Hematopoietic multipotent progenitor cell treated with erythropoietin and hydrocortisone succinate and interleukin-3 and kit ligand, for 17 days (in vitro differentiated cells): ENCODE measurements at places on chromosomes 5 and 9.

GRCh38 chr5:144040615-144041305, 129.7 kb downstream of the YIPF5 start:
- no peak for DNase-seq

GRCh38 chr9:108889649-108890067, 27.6 kb downstream of the ACTL7A start:
- peak; percentile 60 for DNase-seq

DNA sequence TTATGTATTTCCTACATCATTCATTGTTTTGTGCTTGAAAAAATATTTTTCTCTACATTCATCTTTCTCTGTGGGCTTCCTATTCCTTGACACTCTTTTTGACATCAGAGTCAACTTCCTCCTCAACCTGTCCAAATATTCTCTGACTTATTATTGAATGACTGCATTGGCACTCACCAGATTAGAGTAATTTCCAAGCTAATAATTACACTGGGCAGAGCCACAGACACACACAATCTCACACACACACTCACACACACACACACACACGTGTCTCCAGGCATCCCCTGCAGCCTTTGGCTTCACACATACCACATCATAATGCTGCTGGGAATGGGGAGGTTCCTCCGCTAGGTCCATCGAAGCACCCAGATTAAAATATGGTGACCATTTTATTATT, 184.5 kb downstream of the SYK start:
- DNase-seq: no peak

- DNase-seq: no peak
Measured at GRCh38 chr5:31408814-31409213, 123.1 kb downstream of the DROSHA start.

GRCh38 chr5:132447196-132447595, 43.4 kb downstream of the IRF1 start:
- no peak for DNase-seq

GRCh38 chr9:126947529-126947928, 32.9 kb downstream of the RALGPS1 start:
- DNase-seq: no peak

- no peak for DNase-seq
Measured at GRCh38 chr5:172952034-172952511, 7.2 kb upstream of the RPL26L1 start.

- no peak for DNase-seq
Measured at GRCh38 chr9:89179540-89179894, 899 bp upstream of the SHC3 start.

GRCh38 chr5:175027390-175027789, 303.0 kb downstream of the MSX2 start:
- DNase-seq: no peak

DNA sequence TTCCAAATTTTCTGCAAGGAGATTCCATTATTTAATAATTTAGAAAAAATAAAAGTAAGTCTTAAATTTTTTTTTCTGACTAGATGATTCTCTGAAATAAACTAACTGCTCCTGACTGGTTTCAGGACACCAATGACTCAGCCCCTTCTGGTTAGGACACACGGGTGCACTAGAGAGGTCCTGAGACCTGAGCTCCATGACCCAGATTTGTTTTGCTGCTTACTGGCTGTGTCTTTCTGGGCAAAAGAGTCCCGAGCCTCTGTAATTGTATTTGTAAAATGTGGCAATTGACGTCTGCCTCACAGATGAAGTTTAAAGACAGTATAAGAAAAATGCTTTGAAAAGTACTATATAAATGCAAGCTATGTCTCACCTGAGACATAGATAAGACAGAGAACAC, 89.1 kb downstream of the SLC24A2 start:
- DNase-seq: no peak

GRCh38 chr9:17003576-17004240, 131.1 kb upstream of the CNTLN start:
- DNase-seq: no peak

GRCh38 chr9:135830496-135830895, 76.8 kb downstream of the CAMSAP1 start:
- DNase-seq: no peak

DNA sequence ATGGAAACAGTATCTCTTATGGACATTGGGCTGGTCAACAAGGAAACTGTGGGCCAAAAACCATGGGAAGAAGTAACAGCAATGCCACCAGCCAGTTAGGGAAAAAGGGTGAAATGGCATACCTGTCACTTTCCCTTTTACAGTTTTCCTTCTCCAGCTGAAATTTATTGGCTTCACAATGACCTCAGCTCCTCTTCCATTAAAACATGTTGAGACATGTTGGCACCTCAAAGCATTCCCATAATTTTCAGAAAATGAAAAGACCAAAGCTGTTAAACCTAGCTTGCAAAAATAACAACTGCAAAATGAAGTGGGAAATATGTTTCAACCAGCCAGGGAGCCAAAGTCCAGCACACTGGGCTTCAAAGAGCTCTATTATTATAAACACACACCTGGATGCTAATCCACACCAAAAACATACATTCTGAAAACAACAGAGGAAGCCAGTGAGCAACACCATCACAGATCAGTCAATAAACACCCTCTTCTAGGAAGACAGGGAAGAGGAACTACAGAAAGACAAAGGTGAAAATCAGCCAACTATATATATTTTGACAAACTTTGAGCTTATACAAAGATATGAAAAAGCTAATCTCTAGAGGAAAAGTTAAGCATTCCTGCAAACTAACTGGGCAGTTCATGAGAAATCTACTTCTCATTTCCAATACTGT, 78.4 kb upstream of the PTGER4 start:
- DNase-seq: no peak

- DNase-seq: no peak
Measured at GRCh38 chr5:151153766-151154272, 3.8 kb downstream of the ANXA6 start.

- no peak for DNase-seq
Measured at GRCh38 chr5:54944364-54944763, 41.0 kb downstream of the ESM1 start.

GRCh38 chr5:8340739-8341344, 471.9 kb downstream of the MTRR start:
- DNase-seq: no peak

- no peak for DNase-seq
Measured at GRCh38 chr5:128081111-128081851, 2.3 kb upstream of the SLC12A2 start.

DNA sequence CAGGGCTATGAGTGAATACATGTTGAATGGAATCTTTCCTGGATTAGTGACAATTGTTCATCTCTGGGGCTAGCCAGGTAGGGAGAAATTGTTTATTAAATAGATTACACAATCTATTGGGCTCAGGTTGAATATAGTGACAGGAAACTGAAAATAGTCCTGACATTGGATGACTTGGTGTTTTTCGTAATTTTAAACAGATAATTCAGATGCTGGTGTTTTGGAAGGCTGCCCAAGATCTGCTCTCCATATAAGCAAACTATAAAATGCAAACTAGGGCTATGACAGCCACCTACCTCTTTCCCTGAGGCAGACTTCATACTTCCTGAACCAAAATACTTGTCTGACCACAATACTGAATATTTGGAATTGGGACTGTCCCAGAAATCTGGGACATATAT, 99.1 kb downstream of the ENC1 start:
- no peak for DNase-seq

DNA sequence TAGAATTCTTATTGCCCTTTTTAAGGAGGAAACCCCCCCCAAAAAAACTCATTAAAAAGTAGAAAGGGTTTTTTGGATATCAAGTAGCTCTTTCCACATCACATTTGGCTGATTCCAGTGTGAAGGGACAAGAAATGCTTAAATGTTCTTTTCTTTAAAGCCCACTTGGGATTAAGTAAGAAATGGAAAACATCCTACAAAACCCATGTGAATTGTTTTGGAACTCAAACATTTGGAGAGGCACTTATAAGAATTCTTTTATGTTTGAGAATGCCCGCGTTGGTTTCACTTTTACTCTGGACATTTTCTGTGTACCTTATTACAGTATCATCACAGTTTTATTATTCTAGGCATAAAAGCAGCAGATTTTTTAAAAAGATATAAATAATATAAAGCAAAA, 301.1 kb upstream of the ACTBL2 start:
- no peak for DNase-seq

DNA sequence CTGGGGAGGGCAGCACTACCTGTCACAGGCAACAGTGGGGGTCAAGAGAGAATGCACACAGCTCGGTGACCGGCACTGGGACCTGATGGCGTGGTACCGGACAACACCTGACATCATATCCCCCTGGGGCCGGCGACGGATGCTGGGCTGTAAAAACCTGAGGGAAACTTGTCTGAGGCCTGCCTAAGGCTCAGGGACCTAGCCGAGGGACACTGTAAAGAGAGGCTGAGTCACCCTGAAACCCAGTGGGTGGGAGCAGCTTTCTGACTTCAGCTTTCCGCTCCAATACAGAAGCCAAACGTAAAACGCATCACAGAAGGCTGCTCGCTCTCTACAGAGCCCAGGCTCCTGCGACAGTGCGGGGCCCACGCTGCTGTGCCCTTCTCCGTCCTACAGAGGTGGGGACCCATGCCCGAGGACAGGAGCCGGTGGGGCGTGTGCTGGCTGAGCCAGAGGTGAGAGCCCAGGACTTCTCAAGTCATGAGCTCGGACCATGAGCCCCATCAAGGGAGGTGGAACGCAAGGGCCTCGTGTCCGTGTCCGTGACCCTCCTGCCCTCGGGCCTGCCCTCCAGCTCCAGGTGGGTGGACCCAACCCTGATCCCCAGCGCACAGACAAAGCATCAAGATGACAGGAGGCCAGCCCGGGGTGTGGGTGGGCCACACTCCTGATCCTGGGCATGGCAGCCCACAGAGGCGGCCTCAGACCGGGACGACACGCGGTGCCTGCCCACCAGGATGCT, 5.3 kb downstream of the RALGDS start:
- DNase-seq: no peak

- no peak for DNase-seq
Measured at GRCh38 chr9:127742435-127743088, 7.5 kb upstream of the TOR2A start.

GRCh38 chr9:132443951-132444607, 34.1 kb downstream of the CFAP77 start:
- no peak for DNase-seq

DNA sequence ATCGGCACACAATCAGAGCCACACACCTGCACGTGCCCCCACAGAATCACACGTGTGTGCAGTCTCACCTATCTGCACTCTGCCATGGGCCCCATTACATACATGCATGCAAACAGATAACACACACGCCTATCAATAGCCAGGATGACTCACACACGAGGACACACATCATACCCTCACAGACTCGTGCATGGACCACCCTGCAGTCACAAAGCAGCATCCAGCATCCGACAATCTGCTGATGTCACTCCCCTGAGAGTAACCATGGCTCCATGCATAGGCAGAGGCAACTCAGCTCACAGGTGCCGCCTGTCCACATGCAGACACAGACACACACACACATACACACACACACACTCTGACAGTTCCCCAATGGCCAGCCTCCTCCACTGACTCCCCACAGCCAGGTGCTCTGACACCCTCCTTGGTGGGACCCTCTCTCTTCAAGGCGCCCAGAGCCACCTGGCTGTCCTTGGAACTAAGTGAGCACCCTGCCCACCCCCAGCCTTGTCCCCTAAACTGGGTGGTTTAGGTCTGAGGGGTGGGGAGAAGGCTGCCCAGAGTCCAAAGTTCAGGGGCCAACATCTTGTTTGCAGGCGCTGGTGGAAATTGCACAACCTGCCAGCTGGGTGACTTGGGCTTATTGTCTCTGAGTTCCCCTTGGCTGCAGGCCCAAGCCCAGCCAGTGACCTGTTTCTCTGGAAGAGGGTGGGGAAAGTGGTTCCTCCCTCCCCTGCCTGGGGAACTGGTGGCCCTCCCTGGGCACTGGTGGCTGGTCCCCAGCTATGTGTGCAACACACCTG, 34.6 kb upstream of the NEK6 start:
- DNase-seq: no peak

- no peak for DNase-seq
Measured at GRCh38 chr5:175317872-175318271, 126.1 kb downstream of the DRD1 start.

DNA sequence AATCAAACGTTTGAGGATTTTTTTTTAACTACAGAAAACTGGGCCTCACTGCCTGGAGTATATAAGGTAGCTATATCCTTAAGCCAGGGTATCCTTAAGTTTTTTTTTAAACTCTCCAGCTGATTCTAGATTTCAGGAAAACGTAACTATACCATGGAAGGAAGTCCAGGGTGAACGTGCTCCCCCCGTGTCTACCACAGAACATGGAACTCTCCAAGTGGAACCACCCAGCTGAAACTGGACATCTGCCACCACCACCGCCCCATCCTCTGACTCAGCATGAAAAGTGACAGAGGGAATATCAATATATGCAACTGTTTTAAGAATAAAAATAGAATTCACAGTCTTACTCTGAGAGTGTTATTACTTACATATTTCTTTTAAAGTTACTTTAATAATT, 61.3 kb downstream of the DROSHA start:
- peak; percentile 89 for DNase-seq

DNA sequence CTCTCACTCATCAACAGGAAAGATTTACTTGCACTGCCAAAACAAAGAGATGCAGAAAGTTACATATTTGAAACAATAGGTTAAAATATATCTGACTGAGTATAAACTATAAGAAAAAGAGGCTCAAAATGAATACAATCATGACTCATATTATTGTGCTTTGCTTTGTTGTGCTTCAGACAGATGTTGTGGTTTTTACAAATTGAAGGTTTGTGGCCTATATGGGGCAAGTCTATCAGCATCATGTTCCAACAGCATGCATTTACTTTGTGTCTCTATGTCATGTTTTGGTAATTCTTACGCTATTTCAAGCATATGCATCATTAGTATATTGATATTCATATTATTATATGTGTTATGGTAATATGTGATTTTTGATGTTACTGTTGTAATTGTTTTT, 330.0 kb downstream of the PRR16 start:
- no peak for DNase-seq

DNA sequence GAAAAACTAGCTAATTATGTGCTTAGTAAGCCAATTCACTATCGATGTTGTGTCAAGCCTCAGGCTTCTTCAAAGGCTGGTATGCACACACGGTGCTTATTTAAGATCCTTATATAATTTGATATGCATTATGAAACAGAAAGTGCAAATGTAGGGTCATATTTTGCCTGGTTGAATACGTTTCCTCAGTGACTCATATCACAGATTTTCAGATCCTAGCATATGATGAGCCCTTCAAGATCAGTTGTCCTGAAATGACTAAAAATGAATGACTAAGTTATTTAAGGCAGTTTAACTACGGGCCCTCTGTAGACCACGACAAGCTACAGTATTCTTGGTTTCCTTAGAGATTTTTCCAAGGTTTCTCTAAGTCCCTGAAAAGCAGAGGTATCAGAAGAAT, 778.3 kb downstream of the PRELID2 start:
- no peak for DNase-seq

DNA sequence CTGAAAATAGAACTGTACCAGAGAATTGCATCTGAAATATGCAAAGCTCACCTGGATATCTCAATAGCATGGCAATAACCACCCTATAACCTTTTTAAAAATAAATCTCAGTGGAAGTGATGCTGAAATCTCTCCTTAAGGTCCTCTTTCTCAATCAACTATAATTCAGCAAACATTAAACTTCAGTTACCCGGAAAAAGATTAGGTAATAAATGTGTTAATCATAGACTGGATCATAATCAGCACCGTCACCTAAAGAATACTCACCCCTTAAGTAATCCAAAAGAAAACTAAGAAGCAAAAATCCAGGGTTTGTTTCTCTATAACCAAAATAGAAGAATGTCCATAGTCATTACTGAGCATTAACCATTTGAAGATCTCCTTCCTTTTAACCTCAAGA, 44.3 kb upstream of the DENND4C start:
- DNase-seq: no peak

GRCh38 chr9:125878164-125878631, 131.0 kb downstream of the PBX3 start:
- no peak for DNase-seq
